ENCODE measurements at places on chromosomes 12 and 14.

DNA sequence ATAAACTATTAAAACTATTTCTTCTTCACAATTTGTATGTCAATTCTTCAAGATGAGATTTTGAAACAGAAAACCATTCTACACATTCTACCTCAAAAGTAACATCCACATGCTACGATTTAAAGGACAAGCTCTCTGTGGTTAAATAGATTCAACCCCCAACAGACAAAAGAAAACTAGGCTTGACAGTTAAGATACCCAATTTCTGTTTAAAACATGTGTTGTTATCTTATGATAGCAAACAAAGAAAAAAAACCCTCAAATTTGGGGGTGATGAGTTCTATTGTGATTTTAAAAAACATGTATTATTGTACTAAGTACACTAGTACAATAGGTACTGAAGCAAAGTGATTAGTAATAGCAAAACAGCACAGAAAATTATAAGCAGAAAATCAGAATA is 33.8 kb downstream of the ATF7 start:
- no peak for DNase-seq

GRCh38 chr14:84125676-84126075 is 1404.3 kb upstream of the FLRT2 start:
- DNase-seq: no peak

DNA sequence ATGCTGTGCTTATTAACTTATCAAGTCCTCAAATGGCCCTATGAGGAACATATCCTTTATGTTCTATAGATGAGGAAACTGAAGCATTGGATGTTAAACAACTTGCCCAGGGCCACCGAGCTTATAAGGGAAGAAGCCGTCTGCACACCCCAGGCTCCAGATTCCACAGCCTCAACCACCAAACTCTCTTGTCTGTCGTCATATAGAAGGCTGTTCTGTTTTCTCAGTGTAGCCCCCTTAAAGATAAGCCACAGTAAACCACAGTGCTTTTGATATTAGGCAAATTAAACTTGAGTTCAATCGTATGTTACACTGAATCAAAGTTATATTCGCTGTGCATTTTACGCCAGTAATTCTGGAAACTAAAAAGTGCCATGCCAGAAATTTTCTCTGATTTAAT is 116.7 kb downstream of the PRKCH start:
- DNase-seq: no peak

DNA sequence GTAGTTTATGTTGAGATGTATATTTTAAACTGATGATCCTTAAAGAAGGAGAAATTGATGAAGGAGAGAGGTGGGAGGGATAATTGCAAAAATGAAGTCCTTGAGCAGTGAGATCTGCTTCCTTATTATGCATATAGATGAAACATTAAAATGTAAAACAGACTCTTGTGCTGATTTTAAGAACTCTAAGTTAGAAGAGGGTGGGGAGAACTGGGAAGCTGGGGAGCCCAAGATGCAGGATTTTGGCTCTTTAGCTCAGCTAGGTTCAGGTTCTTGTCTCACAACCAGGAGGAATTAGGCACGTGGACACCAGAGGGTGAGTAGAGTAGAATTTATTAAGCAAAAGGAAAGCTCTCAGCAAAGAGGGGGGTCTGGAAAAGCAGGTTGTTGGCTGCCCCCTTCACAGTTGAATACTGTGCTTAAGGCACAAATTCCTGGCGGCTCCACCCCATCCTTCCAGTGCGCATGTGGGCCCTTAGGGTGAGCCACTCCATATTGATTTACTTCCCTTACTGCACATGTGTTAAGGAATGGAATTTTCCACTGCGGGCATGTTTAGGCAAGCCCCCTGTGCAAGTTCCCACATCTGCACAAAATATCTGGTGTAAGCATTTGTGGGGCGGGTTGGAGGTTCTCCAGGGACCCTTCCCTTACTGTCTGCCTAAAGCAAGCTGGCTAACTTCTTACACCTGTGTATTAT is 141.9 kb downstream of the BICD1 start:
- DNase-seq: no peak

DNA sequence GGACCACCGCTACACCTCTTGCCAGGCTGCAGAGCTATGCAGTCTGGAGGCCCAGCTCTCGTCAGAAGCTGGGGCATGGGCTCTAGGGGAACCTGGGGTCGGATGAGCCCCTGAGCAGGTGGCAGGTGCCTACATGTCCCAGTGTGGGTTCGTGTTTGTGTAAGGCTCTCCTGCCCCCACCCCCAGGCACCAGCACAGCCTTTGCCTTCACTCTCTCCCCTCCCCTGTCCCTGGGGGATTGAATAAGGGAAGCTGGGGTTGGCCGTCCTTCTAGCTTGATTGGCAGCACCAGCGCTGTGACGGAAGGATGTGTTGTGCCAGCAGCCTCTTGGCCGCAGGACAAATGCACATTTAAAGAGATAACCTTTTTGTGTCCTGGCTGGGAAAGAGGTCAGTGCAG is 34.8 kb upstream of the TSPAN9 start:
- no peak for DNase-seq

GRCh38 chr12:116583129-116583694 is 24.0 kb downstream of the MAP1LC3B2 start:
- no peak for DNase-seq

DNA sequence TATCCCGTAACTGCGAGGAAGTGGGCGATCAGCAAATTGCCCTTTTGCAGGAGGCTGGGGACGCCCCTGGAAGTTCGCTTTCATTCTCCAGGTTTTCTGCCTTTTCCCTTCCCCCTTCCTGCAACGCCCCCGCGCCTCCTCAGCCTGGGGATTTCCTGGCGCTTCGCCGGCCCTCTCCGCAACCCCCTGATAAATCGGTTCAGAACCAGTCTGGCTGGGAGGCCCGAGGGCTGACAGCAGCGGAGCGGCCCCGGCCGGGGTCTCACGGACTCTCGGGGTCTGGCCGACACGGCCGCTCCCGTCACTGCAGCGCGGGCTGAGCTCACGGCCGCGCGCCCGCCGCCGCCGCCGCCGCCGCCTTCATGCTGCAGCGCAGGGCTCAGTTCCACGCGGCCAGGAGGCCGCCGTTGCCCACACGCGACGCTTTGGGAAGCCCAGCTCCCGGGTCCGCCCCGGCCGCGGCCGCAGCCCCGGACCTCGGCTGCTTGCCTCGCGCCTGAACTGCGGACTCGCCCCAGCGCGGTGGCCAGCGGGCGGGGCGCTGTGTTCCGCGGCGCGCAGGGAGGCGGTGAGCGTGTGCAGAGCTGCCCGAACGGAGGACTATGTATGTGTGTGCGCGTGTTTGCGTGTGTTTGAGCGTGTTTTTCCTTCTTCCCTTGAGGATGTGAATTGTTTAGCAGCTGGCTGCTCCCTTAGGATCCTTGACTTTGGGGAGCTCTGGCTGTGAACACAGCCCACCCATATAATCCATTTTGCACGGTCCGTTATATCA is at the start of gene LRFN5:
Gene LRFN5 (plus strand): TSS at position 345 of the 772 bp plus-strand sequence.
- DNase-seq: no peak

- DNase-seq: no peak
These were observed 7.3 kb upstream of the FRMD6 start for GRCh38 chr14:51644217-51644933.

GRCh38 chr14:82905762-82906161 is 1372.1 kb upstream of the SEL1L start:
- DNase-seq: no peak

DNA sequence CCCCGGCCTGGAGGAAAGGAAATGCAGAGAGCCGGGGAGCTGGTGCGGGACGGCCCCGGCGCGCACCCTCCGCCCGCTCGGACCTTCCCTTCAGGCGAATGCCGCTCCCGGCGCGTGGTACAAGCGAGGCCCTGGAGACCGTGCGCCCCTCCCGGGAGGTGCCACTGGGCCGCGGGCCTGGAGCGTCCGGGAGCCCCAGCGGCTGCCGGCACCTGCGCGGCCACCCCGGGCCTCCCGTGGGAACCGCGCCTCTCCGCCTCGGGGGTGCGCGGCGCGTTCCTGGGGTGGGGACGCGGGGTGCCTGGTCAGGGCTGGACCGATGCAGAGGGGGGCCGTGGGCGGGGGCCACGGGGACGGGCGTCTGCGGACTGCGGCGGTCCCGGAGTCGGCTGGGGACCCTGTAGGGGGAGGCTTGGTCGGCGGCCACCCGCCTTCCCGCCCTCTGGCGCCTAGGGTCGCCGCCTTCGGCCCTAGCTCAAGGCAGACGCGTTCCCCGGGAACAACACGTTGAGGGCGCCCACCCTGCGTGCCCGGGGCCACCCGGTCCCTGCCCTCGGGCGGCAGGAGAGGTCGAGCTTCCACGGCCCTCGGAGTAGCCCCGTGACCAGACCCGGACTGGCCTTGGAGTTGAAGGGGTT is 599 bp downstream of the PAPLN start:
- DNase-seq: no peak

GRCh38 chr12:47554046-47554653 is 151.7 kb downstream of the RPAP3 start:
- DNase-seq: no peak

DNA sequence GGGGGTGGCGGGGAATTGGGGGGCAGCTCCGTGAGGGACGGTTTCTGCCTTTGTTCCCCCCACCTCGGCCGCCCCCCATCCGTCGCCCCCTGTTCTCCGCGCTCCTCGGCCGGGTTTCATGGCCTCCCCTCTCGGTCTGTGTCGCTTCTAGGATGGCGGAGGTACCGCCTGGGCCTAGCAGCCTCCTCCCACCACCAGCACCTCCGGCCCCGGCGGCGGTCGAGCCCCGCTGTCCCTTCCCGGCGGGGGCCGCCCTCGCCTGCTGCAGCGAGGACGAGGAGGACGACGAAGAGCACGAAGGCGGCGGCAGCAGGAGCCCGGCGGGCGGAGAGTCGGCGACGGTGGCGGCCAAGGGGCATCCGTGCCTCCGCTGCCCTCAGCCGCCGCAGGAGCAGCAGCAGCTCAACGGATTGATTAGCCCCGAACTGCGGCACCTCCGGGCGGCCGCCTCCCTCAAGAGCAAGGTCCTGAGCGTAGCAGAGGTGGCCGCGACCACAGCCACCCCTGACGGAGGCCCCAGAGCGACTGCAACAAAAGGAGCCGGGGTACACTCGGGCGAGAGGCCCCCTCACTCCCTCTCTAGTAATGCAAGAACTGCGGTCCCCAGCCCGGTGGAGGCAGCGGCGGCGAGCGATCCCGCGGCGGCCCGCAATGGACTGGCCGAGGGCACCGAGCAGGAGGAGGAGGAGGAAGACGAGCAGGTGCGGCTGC is 575 bp downstream of the NAA30 start:
- no peak for DNase-seq

- DNase-seq: no peak
These were observed 38.6 kb upstream of the KRR1 start for GRCh38 chr12:75549989-75550388.

DNA sequence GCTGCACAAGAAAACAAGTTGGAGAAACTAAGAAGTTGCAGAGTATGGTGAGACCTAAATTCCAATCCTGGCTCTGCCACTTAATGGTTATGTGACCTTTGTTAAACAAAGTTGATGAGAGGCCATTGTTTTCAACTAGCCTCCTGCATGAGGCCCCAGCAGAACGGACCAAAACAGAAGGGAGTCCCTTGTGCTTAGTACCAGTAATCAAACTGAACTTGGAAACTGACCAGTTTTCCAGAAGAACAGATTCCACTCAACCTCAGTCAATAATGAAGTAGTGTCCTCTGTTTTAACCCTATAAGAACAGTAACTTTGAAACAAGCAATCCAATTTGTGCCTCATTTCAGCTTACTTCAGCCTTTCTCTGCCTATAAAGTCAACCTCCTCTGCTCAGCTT is 69.9 kb downstream of the C12orf56 start:
- DNase-seq: no peak

DNA sequence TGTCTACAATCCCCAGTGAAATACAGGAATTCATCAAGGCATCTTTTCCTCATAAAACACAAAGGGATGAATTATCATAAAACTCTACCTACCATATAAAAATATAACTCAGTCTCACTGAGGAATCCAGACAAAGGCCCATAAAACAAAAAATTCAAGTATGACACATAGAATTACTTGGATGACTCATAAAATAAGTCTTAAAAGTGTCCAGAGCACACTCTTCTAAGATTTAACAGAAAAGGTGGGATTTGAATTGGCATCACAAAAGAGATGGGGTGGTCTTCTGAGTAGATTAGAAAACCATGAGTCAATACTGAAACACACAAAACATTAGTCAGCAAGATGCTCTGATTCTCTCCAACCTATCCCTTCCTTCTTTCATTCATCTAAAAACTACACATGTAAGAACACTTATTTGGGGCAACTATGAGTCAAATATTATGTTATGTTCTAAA is 202.7 kb upstream of the GARIN6 start:
- no peak for DNase-seq

- DNase-seq: no peak
These were observed 10.2 kb downstream of the TRMT61A start for GRCh38 chr14:103539056-103539825.

DNA sequence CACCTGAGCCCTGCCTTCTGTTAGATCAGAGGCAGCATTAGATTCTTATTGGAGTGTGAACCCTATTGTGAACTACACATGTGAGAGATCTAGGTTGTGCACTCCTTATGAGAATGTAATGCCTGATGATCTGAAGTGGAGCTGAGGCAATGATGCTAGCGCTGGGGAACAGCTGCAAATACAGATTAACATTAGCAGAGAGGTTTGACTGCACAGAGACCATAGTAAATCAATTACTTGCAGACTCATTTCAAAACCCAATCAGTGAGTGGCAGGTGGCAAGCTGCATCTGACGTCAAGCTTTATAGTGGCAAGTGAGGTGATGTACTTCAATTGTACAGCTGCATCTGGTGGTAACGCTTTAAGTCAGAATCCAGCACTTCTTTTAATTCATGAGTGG is 141.6 kb downstream of the GPHN start:
- DNase-seq: no peak

GRCh38 chr12:29395356-29395755 is 14.4 kb upstream of the ERGIC2 start:
- DNase-seq: no peak

- DNase-seq: no peak
These were observed 53.9 kb downstream of the TMEM260 start for GRCh38 chr14:56633544-56633943.

GRCh38 chr12:109099431-109100020 is 2.1 kb downstream of the UNG start:
- DNase-seq: no peak

- no peak for DNase-seq
These were observed 890 bp upstream of the KIF26A start for GRCh38 chr14:104137297-104138097.

GRCh38 chr14:98227727-98228111 is 1044.3 kb downstream of the BCL11B start:
- no peak for DNase-seq

- no peak for DNase-seq
These were observed 1.6 kb downstream of the ANHX start for GRCh38 chr12:133233993-133234564.

DNA sequence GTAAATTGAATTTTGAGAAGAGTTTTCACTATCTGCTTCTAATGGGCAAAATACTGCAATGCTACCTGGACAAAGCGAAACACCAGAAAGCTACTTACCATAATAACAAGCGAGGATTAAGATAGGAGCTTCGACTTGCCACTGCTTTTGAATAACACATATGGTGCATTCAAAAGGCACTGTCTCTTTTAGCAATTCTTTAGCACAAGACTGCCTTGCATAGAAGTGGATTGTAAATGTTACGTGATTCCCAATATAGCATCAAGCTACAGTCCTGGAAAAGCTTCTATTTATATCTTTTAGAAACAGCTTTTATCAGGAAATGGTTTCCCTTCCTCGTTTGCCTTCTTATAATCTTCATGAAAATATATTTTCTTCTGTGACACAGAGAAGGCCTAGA is 258.7 kb upstream of the PDE3A start:
- DNase-seq: no peak

GRCh38 chr12:90090929-90091651 is 382.5 kb upstream of the ATP2B1 start:
- no peak for DNase-seq

- DNase-seq: no peak
These were observed 1154.7 kb upstream of the FLRT2 start for GRCh38 chr14:84375235-84375634.
